ENCODE measurements at places on chromosomes 2 and 18.
A peak's percentile ranks its signal among the peaks of the same experiment; 100 is the strongest.

GRCh38 chr2:235779444-235779896 is 285.6 kb downstream of the AGAP1 start:
- peak; percentile 40 for DNase-seq

- no peak for DNase-seq
Observed at GRCh38 chr18:78926243-78926615, 53.4 kb upstream of the SALL3 start.

DNA sequence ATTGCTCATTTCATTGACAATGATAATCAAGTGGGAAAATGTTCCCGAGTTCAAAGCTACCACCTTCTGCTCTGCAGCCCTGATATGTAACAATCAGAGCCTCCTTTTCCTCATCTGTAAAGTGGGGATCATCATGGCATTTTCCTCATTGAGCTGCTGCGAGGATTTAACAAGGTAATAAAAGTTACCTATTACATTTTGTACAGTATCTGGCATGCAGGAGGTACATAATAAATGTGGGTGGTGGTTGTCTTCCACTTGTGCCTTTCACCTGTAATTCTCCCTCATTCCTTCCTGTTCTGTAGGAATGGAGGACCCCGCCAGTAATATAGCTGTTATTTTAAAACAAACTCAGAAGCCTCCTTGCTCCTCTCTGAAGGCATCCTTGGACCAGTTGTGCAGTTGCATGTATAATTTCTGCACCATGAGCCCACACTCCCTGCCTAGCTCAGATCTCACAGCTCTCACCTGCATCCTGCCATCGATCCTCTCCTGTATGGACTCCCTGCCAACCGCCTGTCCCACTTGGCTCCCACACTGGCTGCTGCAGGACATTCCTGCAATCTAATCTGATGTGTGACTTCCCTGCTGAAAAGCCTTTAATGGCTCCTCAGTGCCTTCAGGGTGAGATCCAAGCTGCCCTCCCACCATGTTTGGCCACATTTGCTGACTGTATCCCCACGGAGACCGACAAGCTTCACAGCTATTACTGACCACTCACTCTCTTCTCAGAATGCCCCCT is 350.4 kb downstream of the EN1 start:
- DNase-seq, result no peak

DNA sequence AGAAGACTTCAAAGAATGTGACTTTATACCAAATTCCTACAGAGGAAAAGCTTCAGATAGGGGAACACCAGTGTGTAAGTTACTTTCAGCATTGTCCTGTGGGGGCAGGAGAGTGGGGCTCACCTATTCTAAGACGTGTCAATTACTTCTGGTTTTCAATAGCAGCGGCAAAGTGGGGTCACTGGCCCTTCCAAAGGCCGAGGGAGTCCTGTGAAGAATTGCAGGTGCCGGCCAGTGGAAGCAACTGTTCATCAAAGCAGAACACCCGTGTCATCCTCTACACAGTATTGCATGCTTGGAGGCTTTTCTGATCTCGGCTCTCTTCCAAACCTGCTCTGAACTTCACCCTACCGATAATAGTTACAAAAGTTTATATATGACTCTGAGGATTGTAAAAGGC is 1176.5 kb upstream of the TMEFF2 start:
- DNase-seq, result no peak

GRCh38 chr2:188478724-188479123 is 187.1 kb downstream of the GULP1 start:
- no peak for DNase-seq

- no peak for DNase-seq
Observed at GRCh38 chr2:208669394-208669793, 262.8 kb downstream of the PTH2R start.

GRCh38 chr2:34604164-34604563 is 1005.1 kb upstream of the FAM98A start:
- no peak for DNase-seq

- DNase-seq, result peak; percentile 100
Observed at GRCh38 chr2:174778085-174778981, 14.1 kb upstream of the CHRNA1 start.

DNA sequence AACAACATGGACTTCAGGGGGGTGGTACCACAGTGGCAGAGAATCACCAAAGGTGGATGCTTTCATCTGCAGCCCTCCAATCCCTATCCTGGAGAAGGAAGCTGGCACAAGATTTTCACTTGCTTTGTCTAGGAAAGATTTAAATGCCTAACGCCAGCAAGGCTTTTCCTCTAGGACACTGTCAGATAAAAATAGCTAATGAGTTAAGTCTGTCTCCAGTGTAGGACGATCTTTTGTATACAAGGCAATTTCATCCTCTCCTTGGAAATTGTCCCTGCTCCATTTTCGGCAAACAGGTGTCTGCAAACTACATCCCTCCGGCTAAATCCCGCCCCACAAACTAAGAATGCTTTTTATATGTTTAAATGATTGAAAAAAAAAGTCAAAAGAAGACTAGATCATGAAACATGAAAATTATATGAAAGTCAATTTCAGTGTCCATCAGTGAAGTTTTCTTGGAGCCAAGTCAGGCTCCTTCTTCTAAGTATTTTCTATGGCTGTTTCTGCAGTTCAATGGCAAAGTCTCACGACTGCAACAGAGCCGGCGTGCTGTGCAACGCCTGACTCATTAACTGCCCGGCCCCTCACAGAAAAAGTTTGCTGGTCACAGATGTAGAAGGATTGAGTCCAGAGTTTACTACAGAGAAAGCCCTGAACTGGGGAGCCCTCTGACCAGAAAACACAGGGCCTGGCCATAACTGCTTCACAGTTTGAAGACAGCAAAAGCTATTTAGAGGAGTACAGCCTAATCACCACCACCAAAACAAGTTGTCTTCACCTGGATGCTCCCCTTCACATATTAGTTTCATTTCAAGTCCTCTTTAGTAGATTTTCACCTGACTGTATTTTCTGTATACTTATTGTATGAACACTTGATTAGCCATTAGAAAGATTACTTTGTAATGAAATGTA is 52.3 kb downstream of the PIEZO2 start:
- DNase-seq, result no peak

DNA sequence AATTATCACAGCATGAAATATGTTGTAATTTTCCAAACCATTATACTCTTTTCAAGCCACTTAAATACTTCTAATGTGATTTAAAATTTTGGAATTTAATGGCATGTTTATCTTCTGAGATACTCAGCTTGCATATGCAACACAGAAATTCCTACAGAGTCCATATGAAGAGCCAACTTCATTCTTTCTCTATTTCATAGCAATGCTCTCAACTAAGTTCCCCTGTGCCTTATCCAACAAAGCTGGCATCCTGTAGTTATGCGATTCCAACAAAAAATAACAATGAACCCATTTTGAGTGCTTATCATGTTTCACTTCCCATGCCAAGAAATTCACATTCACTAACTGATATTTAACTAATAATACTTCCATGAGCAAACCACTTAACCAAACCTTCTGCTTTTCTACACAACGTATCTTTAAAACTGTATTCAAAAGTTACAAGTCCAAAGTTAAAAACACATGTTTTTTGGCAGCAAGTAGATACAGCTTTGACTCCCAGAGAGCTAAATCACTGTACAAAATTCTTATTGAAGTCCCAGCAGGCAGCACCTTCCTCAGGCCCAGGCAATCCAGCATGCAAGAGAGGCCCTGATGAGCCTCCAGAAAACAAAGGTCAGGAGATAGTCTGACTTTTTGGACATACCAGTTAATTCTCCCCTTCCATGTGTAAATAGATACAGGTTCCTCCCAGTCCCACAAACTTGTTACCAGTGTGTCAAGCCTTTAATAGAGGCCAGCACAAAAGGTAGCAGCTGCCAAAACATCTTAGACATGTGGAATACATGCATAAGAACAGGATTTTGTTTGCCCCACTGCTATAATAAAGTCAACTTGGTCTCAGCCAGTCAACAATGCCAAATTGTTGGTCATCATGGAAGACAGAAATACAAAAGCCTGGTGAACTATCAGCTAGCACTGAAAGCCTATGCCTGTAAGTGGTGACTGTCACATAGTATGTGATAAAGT is 113.1 kb upstream of the WDR75 start:
- DNase-seq, result peak; percentile 94

DNA sequence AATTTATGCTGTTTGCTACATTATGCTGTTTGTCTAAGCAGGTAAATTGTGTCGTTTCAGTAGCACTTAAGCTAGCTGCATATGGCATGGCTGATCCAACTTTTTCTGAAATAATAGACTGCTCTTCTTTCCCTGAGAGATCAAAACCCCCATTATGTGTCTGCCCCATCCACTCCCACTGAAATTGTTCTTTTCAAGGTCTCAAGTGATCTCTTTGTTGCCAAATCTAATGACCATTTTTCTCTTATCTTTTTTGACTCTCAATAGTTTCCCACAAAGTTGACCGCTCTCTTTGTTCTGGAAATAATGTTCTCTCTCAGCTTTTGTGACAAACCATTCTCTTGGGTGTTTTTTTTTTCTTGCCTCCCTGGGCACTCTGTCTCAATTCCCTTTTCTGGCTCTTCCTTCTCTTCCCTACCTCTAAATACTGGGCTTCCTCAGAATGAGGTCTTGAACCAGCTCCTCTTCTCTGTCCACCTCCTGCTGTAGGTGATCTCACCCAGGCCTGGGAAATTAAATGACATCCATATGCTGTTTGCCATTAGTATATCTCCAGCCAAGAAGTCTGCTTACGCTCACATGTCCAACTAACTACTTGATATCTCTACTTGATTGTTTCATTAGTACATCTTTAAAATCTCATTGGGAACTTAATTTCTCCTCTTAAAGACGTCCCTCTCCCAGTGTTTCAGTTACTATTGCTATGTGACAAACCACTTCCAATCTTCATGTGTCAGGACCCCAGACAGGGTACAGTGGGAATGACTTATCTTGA is 107.3 kb upstream of the TLK1 start:
- DNase-seq, result no peak

DNA sequence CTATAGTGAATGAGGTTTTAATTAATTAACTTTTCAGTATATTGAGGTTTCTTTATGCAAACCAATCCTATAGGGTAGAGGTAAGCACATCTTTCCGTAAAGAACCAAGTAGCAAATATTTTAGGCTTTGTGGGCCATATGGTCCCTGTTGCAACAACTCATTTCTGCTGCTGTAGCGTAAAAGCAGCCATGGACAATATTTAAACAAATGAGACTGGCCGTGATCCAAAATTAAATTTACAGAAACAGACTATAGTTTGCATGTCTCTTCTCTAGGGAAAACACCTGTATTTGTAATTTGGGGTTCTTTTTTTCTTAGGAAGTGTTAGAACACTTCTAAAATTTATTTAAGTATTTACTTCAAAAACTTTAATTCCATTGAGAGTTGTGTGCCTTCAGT is 104.3 kb downstream of the KYNU start:
- no peak for DNase-seq

DNA sequence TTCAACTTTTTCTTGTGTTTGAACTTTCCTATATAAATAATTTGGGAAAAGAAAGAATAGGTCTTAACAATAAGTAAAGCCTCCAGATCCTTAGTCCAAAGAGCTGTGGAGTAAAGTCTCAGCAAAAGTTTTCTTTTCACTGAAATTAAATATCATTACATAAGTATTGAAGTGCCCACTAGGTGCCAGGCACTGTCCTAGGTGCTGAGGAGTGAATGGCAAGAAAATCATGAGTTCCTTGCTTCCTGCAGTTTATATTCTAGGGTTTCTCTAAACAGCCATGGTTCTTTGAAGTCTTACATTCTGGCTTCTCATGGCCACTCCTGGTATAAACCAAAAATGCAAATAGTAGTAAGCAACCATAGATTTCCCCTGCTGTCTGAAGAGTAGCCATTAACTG is 59.7 kb downstream of the SPP2 start:
- no peak for DNase-seq

GRCh38 chr2:44051593-44052347 is 56.0 kb upstream of the LRPPRC start:
- DNase-seq, result no peak

DNA sequence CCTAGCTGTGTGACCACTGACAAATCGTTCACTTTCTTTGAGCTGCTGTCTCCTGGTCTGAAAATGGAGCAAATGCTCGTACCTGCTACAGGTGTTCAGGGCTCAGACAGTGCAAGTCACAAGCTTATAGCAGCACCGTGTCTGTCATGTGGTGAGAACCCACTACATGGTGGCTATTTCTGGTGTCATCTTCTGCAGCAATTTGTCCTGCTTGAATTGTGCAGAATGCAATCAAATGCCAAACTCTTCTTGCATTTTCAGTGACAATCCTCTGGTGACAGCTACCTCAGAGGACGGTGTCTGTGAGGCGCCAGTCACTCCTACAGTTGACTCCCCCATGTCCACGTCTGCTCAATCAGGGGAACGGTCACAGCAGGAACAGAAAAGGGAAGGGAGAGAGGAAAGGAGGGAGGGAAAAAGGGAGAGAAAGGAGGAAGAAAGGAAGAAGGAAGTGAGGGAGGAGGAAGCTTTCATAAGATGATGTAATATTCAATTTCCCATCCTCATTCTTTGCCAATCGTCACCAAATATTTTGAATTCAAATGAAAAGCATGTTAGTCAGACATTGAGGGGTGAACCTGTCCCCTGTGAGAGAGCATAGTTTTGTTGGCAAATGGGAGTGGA is 122.2 kb downstream of the BCL2 start:
- no peak for DNase-seq

GRCh38 chr2:85994421-85994777 is 105.6 kb upstream of the ST3GAL5 start:
- no peak for DNase-seq

DNA sequence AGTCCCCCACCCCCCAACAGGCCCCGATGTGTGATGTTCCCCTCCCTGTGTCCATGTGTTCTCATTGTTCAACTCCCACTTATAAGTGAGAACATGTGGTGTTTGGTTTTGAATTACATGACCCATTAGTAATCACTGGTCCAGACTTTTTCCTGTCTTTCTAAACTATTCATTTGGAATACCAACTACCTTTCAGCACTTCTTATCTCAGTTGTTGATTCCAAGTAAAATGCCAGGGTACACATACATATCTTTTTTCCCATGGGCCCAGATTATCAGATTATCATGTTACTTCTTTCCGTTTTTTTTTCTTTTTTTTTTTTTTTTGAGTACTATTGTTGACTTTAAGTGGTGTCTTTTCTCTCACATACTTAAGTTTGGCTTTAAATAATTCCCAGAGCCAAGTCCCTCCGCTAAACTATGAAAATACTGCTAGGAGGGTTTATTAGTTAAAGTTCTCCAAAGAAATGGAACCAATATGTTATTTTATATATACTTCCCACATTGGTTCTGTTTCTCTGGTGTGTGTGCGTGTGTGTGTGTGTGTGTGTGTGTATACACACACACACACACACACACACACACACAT is 389.3 kb downstream of the IRS1 start:
- no peak for DNase-seq

DNA sequence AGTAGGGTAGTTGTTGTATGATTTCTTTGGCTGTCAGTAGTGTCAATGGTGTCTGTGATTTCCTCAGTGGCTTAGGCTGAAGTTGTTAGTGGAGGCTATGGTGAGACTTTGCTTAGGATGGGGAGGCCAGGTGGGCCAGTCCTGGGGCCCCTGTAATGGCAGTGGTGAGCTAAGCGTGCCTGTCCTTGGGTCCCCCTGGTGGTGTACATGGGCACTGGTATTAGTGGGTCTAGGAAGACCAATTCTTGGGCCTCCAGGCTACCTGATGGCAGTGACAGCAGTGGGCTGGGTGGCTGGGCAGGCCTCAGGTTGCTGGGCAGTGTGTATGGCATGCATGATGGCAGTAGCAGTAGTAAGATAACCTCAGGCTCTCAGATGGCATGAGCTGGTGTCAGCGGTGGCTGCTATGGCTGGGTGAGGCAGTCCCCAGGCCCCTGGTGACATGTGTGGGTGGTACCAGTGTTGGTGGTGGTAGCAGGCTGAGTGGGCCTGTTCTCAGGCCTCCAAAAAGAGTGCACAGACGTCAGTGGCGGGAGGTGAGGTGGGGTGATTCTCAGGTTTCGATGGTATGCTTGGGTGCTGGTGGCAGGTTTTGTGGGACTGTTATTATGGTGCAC is 103.2 kb downstream of the KLHL14 start:
- no peak for DNase-seq
